Osteocyte (in vitro differentiated cells): ENCODE measurements at places on chromosomes 16 and 17. TPM values are rescaled to one million over a fixed set of nuclear protein-coding genes. Genes with fewer than 3 reads are reported as not detected.

DNA sequence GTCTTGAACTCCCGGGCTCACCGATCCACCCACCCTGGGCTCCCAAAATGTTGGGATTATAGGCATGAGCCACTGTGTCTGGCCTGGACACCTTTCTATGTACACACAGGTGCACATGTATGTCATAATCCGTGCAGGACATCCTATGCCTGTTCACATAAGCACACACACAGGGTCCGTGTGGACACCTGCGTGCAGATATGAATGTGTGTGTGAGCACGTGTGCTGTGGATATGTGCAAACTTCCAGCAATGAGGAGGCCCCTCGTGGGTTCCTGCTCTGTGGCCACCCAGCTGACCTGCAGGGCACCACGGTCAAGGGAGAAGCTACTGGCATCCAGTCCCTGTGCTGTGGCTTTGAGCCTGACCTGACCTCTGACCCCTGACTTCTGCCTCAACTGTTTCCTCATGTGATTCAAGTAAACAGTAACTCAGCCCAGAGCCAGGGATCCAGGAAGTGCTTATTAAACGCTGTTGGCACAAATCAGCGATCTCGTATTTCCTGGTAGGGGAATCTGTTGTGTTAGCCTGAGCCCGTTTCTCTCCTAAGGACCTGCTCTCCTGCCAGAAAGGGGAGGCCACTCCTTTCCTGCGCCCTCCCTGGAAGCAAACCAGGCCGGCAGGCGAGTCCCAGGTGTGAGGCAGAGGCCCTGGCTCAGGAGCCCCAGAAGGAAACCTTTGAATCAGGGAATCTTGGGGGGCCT is 6.5 kb downstream of the CPNE7 start:
- no peak overlapping the region for H3K4me3 ChIP-seq
- DNase-seq, result no peak
- no peaks in the 10 kb centered on the region for H3K36me3 ChIP-seq
- no peak overlapping the region for H3K27ac ChIP-seq
- peaks cover 2% of the 10 kb centered on the region for H3K4me1 ChIP-seq

- H3K27me3 ChIP-seq, result peaks cover 10% of the 10 kb centered on the region
- H3K4me3 ChIP-seq, result no peak overlapping the region
- H3K27ac ChIP-seq, result no peak overlapping the region
- no peaks in the 10 kb centered on the region for H3K36me3 ChIP-seq
- no peak for DNase-seq
Observed at GRCh38 chr17:64466019-64466735, 17.3 kb downstream of the MILR1 start.

DNA sequence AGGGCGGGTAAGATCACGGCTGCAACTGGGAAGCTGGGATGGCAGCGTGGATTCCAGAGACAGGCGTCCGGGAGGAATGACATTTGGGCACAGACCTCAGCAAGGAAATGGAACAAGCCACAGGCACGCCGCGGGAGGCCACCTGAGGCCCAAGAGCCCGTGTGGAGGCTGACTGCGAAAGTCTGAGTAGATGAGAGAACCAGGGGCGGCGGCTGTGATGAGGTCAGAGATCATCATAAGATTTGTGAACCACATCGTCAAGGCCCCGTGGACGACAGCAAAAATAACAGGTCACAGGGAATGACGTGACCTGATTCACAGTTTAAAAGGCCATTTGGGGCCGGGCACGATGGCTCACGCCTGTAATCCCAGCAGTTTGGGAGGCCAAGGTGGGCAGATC is 48.2 kb downstream of the MRM3 start:
- no peak overlapping the region for H3K4me3 ChIP-seq
- H3K36me3 ChIP-seq, result peaks cover 7% of the 10 kb centered on the region
- H3K27ac ChIP-seq, result peak overlapping the region; percentile 63
- DNase-seq, result no peak
- peaks cover 31% of the 10 kb centered on the region for H3K4me1 ChIP-seq
- no peaks in the 10 kb centered on the region for H3K27me3 ChIP-seq

DNA sequence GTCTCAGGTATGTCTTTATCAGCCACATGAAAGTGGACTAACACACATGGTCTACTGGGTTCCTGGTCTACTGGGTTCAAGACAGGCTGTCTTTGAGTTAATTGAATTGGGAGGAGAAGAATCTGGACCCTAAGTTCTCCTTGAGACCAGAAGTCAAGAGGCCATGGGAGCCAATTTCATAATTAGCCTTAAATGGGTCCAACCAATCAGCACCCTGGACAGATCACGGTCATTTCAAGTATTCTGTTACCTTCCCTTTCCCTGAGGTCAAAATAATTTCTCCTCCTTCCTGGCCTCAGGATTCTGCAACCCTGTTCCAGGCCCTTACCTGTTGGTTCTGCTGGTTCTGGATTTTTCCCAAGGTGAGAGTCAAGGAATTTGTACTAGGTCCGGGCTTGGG is 23.8 kb downstream of the OSBPL7 start:
- H3K4me1 ChIP-seq, result no peaks in the 10 kb centered on the region
- DNase-seq, result no peak
- H3K4me3 ChIP-seq, result no peak overlapping the region
- H3K27ac ChIP-seq, result no peak overlapping the region
- H3K27me3 ChIP-seq, result peaks cover 44% of the 10 kb centered on the region
- H3K36me3 ChIP-seq, result no peaks in the 10 kb centered on the region

DNA sequence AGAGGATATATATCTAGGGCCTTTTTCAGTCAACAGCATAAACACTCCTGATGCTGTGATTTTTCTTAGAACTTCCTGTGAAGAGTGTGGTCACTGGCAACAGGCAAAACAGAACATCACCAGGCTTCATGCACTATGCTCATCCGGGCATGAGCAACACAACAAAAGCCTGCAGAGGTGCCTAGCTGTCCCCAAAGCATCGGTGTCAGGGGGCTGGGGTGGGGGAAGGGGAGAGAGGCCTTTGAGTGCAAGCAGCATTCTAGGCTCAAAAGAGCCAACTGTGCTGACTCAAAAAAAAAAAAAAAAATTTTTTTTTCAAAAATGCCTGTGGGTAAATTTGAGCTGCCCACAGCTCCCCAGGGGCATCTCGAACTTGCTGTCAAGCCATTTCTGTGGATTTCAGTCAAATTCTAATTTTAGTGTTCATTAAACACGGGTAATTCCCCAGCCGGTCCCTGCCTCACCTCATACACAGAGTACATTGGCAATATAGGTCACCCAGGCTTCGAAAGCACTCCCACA is 194.6 kb upstream of the DYNLRB2 start:
- H3K4me3 ChIP-seq, result no peak overlapping the region
- peaks cover 25% of the 10 kb centered on the region for H3K4me1 ChIP-seq
- H3K27ac ChIP-seq, result peak overlapping the region; percentile 23
- H3K27me3 ChIP-seq, result peaks cover 10% of the 10 kb centered on the region

DNA sequence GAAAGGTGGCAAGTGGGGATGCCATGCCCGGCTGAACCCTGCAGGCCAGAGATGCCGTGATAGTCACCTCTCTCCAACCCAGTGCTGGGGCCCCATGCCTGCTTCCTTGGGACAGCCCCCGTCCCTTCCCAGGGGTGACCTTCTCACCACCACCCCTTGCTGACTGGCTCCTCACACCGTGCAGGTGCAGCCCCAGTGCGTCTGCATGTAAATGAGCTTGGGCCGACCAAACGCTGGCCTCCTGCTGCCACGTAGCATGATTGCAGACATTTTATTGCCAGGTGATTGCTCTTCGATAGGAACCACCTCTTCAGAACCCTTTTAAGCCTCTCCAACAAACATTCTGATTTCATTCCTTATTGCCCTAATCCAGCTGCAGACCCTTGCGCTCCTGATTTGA is 32.5 kb downstream of the ASIC2 start:
- no peak overlapping the region for H3K4me3 ChIP-seq
- H3K27me3 ChIP-seq, result no peaks in the 10 kb centered on the region
- H3K36me3 ChIP-seq, result no peaks in the 10 kb centered on the region
- H3K4me1 ChIP-seq, result no peaks in the 10 kb centered on the region
- H3K27ac ChIP-seq, result no peak overlapping the region
- DNase-seq, result no peak

GRCh38 chr17:12990041-12990808 is 27.6 kb downstream of the ELAC2 start:
- H3K4me1 ChIP-seq, result peaks cover 2% of the 10 kb centered on the region
- H3K36me3 ChIP-seq, result peaks cover 35% of the 10 kb centered on the region
- no peak for DNase-seq
- H3K27ac ChIP-seq, result no peak overlapping the region

DNA sequence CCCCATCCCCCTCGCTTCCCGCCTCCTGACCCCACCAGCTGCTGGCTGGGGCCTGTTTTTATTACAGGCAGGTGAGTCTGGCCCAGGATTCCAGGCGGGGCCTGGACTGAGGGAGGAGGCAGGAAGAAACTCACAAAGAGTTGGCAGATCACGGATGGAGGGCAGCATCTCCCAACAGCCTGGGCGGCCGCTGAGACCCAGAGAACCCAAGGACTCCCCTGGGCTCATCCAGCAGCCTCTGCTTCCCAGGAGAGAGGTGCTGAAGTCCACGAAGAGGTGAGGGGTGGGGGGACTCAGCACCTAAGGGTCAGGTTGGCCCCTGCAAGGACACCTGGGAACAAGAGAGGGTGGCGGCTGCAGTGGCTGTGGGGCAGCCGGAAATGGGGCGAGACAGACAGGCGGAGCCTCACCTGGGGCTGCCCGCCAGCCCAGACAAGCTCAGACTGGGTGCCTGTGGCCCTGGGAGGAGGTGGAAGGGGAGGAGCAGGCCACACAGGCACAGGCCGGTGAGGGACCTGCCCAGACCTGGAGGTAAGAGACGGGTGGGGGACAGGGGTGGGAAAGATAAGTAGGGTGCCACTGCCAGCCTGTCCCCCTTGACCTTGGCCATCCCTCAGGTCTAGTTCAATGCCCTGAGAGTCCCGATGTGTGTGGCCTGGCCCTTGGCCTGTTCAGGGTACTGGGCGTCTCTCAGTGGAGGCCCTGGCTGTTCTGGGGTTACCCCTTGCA is 8.7 kb upstream of the ADGRG1 start:
- no peak overlapping the region for H3K4me3 ChIP-seq
- H3K4me1 ChIP-seq, result peaks cover 24% of the 10 kb centered on the region
- H3K36me3 ChIP-seq, result no peaks in the 10 kb centered on the region
- H3K27me3 ChIP-seq, result no peaks in the 10 kb centered on the region
- no peak for DNase-seq

DNA sequence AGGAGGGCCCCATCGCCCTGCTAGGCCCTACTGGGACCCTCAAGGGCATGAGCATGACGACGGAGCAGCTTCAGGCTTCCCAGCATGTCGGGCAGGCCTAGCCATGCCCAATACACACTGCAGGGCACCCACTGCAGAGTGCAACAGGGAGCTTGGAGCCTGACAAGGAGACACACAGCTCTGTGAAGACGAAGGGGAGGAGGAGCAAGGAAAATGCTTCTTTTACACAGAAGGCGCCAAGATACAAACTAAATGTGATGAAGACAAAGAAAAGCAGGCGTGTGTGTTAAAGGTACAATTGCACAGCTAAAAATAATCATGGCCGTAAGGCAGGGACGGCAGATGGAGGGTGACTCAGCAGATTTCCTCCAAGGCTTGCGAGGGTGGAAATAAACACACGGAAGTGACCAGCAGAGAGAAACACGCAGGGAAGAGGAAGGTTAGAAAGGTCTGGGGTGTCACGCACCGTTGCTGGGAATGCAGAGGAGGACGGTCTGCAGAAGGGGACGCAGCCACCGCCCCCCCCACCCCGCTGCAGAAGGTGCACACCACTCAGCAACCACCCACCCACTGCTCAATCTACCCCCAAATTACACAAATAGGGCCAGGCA is 108.5 kb downstream of the ZNF778 start:
- no peaks in the 10 kb centered on the region for H3K27me3 ChIP-seq
- H3K36me3 ChIP-seq, result peaks cover 2% of the 10 kb centered on the region
- H3K4me1 ChIP-seq, result peaks cover 86% of the 10 kb centered on the region

DNA sequence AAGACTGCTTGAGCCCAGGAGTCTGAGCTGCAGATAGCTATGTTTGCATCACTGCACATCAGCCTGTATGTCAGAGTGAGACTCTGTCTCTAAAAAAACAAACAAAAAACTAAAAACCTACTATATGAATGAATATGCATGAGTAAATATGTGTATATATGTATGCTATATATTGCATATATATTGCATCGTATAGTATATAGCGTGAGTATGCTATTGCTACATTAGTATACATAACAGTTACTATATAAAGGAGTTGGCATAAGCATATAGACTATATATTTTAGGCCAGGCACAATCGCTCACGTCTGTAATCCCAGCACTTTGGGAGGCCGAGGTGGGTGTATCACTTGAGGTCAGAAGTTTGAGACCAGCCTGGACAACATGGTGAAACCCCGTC is 16.1 kb downstream of the DDX42 start:
- H3K4me1 ChIP-seq, result peaks cover 7% of the 10 kb centered on the region
- no peak overlapping the region for H3K4me3 ChIP-seq
- DNase-seq, result no peak
- peak overlapping the region; percentile 34 for H3K27ac ChIP-seq

GRCh38 chr17:16486373-16487250 is 5.4 kb downstream of the LRRC75A start:
- H3K27me3 ChIP-seq, result no peaks in the 10 kb centered on the region
- H3K4me1 ChIP-seq, result peaks cover 30% of the 10 kb centered on the region
- H3K27ac ChIP-seq, result peak overlapping the region; percentile 91
- peak overlapping the region; percentile 33 for H3K4me3 ChIP-seq

- no peak overlapping the region for H3K27ac ChIP-seq
- no peaks in the 10 kb centered on the region for H3K36me3 ChIP-seq
- H3K4me1 ChIP-seq, result peaks cover 5% of the 10 kb centered on the region
- peaks cover 34% of the 10 kb centered on the region for H3K27me3 ChIP-seq
- H3K4me3 ChIP-seq, result no peak overlapping the region
- DNase-seq, result no peak
Observed at GRCh38 chr17:8392674-8393469, 4.8 kb downstream of the RNF222 start.

PCTP gene
- 7.7 and 8.4 TPM in 2 replicates for total RNA-seq

BCAR1 gene
- total RNA-seq, result 126 and 138 TPM in 2 replicates

ADORA2B gene
- 8.9 TPM in 2 replicates for total RNA-seq

CDRT15L2 gene
- total RNA-seq, result not detected in 2 replicates

MYH1 gene
- not detected in 2 replicates for total RNA-seq

TBC1D3D gene
- 0.63 and 0.91 TPM in 2 replicates for total RNA-seq

KRT24 gene
- total RNA-seq, result not detected in 2 replicates

LRRC75A gene
- 1.8 and 2.0 TPM in 2 replicates for total RNA-seq

HEXD gene
- 21.9 and 26.5 TPM in 2 replicates for total RNA-seq

SOST gene
- not detected in 2 replicates for total RNA-seq

ZNF205 gene
- total RNA-seq, result 14.8 and 15.9 TPM in 2 replicates

PRR35 gene
- not detected in 2 replicates for total RNA-seq

CNTNAP1 gene
- 35.8 and 40.4 TPM in 2 replicates for total RNA-seq
